ENCODE measurements at places on chromosomes 13 and 19.

DNA sequence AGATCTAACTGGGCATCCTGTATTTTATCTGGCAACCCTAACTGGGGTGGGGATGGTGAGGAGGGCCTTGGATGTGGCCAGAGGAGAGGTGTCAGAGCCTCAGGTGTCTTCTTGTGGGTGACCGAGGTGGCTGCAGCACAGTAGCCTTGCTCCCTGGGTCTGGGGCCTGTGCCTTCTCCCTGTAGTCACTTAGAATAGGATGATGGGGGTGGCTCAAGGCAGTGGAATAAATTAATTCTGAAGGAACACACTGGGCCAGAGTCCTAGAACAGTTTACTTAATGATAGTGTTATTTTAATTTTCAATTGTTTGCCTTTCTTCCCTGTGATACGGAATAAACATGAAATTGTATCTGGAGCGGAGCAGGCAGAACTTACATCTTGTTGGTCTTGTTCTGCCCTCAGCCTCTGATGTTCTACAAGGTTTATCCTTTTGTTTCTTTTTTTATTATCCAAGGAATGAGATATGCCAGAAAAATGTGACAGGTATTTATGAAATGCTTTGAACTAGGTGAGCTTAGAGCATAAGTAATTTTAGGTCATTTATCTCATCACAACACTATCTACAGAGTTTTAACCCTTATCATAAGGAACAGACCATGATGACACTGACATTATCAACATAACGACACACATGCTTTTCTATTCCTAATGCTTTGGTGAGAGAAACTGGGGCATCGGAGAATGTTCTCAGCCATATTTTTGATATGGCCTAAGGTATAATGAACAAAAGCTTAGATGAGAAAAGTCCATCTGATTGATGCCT, 51.4 kb downstream of the LRCH1 start:
- DNase-seq, result no peak

GRCh38 chr13:97434397-97435201, 630 bp downstream of the RAP2A start:
- DNase-seq, result peak; percentile 14

GRCh38 chr13:86765462-86765861, 905.7 kb upstream of the SLITRK5 start:
- no peak for DNase-seq

- DNase-seq, result no peak
Observed at GRCh38 chr19:58569191-58569942, 3.8 kb downstream of the MZF1 start.

- no peak for DNase-seq
Observed at GRCh38 chr19:52351512-52351911, 15.5 kb downstream of the ZNF610 start.

- DNase-seq, result no peak
Observed at GRCh38 chr13:60028021-60028420, 135.7 kb downstream of the DIAPH3 start.

- DNase-seq, result no peak
Observed at GRCh38 chr13:102561933-102562332, 34.9 kb upstream of the TPP2 start.

GRCh38 chr19:16336571-16336970, 11.9 kb downstream of the KLF2 start:
- no peak for DNase-seq

DNA sequence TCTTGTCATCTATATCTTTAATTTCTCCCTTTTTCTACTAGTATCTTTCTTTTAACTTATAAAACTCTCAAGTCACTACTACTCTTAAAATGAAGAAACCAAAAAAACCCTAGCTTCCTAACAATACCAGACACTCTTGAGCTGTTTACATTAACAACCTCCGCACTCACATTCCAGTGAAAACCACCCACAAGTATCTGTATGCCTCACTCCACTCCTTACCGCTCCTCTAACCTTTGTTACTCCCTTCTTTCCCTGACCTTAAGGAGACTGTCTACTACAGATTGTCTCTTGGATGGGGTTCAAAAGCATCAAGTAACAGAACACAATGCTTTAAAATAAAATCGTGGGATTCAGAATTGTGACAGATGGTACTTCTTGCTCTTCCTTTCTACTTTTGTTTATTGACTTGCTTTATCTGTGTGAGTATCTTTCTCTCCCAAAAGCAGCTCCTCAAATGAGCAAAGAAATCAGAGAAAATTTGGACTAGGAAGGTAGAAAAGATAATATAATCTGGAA, 110.0 kb upstream of the FBXL3 start:
- no peak for DNase-seq

GRCh38 chr13:78194904-78195639, 276.4 kb upstream of the EDNRB start:
- no peak for DNase-seq

DNA sequence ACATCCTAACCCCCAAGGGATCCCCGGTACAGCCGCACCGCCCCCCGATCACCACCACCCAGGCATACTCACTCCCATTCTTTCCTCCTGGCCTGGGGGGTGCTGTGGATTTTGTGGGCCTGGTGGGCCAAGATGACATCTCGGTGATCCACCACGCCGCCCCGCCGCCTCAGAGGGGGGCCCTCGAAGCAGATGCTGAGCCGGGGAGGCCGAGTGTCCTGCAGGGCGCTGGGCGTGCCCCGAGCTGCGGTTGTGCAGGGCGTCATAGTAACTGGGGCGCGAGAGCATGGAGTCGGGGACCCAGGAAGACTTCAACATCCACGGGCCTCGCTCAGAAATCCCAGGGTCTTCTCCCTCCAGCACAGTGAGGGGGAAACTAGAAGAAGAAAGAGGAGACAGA, 93.4 kb upstream of the CACNA1A start:
- DNase-seq, result no peak

GRCh38 chr13:44389876-44390275, 16.3 kb downstream of the SERP2 start:
- no peak for DNase-seq

DNA sequence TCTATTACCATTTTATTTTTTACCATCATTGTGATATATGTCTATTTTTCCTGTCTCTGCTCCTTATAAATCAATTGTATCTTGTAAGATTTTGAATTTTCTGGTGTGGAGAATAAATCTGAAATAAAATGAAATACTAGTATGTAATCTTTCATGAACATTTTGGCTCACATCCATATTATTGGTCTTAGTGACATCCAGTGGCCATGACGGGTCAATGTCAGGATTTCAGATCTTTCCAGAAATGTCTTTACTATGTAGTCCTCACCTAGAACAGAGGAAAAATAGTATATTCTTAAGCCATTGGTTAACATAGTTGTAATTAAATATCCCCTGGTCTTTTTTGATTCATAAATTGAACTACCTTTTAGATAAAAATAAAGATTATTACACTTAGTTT, 109.8 kb upstream of the GPC6 start:
- no peak for DNase-seq

DNA sequence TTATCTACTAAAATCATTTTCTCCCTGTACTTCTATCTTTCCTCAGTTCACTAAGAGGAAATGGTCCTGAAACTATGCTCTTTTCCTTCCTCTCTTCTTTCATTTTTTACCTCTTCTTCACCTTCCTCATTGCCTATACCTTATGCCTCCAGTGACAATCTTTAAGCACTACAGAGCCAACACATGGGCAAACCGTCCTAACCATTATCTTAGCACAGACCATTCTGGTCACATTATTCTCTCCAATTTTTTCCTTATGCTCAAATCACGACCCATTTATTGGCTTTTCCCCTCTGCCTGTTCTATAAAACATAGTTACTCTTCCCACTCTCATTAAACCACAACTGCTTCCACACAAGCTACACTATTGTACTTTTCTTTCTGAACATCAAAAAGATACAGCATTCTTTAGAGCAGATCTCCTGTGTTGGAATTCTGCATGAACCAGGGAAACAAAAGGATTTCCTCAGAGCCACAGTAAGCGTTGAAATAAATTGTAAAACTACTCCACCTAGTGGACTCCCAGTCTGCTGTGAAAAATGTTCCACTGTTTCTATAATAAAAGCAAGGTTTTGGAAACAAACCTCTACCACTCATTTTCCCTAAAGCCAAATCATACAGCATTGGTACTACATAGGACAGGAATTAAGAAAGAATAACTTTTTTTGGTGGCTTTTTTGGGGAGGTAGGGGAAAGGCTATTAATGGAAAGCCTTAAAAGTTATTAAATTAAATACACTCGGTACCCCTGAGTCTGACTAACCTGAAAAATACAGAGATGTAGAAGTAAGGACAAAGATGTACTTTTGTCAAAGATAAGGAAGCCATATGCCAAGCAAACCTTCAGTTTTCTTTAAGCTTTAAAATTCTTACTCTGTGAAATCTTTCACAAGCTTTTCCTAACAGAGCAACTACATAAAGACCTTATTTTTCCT, 19.5 kb downstream of the NUFIP1 start:
- DNase-seq, result no peak

GRCh38 chr13:36089130-36089647, 42.0 kb downstream of the DCLK1 start:
- DNase-seq, result no peak

DNA sequence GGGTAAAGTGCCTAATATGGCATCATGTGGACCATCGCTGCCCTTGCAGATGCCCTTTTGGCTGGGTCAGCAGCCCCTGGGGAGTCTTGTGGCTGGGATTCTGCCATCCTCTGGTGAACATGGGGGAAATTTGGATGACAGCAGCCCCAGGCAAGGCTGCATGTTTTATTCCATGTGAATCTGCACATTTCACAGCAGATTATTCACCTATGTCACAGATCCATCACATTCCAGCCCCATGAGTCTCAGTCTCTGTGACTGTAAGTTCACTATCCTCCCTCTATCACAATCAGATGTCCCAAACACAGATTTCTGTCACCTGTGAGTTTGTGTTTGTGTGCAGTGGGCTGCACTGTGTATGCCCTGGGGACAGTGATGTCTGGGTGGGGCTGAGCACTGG, 36.8 kb upstream of the PSG9 start:
- DNase-seq, result no peak

- no peak for DNase-seq
Observed at GRCh38 chr13:113548171-113548641, 36.3 kb upstream of the TFDP1 start.

GRCh38 chr13:95601216-95601615, 43.3 kb downstream of the DZIP1 start:
- DNase-seq, result no peak

DNA sequence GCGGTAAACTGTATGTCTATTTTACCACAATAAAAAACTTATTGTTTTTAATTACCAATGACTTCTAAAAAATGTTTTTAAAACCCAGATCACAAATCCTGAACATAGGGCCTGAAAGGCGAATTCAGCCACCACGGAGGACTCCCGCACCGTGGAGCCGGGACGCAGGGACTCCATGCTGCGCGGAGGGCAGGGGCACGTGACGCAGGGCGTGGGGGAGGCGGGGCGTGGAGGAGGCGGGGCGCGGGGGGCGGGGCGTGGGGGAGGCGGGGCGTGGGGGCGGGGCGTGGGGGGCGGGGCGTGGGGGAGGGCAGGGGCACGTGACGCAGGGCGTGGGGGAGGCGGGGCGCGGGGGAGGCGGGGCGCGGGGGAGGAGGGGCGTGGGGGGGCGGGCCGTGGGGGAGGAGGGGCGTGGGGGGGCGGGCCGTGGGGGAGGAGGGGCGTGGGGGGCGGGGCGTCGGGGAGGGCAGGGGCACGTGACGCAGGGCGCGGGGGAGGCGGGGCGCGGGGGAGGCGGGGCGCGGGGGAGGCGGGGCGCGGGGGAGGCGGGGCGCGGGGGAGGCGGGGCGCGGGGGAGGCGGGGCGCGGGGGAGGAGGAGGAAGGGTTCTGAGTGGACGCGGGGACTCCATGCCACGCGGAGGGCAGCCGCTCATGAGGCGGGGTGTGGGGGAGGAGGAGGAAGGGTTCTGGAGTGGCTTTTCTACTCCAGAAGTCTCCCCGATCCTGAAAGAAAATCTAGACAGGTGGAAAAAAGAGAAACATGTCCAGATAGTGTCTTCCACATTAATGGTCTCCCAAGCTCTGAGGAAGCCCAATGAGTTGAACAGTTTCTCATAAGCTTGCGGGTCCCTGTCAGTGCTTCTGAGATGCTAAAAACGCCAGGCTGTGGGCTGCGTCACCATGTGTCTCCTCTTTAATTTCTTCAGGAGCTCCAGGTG, 4.4 kb upstream of the PROZ start:
- peak; percentile 50 for DNase-seq

- no peak for DNase-seq
Observed at GRCh38 chr13:77865622-77866021, 53.0 kb downstream of the EDNRB start.

- no peak for DNase-seq
Observed at GRCh38 chr13:106651442-106651841, 83.5 kb upstream of the ARGLU1 start.

DNA sequence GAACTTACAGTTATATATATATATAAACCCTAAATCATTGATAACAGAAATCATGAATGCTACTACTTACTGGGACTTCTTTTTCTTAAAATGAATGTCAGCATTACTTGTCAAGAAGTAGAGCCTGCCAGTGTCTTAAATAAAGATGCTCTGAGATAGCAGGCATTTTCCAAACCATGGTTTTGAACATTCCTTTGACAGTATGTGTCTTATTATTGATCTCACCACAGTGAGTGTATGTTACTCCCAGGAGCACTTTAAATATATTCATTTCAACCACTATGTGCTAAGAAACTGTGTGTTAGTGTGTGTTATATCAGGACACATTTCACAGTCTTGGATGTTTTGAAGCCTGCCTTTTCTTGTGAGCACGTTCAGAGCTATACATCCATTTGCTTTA, 28.2 kb downstream of the TNFRSF19 start:
- DNase-seq, result no peak

DNA sequence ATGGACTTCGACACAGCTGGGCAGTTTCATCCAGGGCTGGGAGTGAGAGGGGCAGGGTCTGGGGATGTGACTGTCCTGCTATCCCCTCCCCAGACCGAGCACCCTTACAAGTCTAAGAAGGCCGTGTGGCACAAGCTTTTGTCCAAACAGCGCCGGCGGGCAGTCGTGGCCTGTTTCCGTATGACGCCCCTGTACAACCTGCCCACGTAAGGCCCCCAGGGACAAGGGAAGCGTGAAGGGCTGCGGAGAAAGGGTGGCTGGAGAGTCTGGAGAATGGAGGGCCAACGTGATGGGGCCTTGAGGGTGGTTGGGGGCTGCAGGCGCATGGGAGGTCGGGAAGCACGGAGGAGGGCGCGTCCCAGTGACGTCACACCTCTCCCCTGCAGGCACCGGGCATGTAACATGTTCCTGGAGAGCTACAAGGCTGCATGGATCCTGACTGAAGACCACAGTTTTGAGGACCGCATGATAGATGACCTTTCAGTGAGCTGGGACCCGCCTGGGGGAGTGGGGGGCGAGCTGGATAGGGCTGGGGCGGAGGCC, 89.5 kb downstream of the MAP4K1 start:
- DNase-seq, result no peak

Data from activated CD4-positive, alpha-beta T cell treated with anti-CD3 and anti-CD28 coated beads for 24 hours (primary cell).